ENCODE measurements at places on chromosomes 1 and 21.

DNA sequence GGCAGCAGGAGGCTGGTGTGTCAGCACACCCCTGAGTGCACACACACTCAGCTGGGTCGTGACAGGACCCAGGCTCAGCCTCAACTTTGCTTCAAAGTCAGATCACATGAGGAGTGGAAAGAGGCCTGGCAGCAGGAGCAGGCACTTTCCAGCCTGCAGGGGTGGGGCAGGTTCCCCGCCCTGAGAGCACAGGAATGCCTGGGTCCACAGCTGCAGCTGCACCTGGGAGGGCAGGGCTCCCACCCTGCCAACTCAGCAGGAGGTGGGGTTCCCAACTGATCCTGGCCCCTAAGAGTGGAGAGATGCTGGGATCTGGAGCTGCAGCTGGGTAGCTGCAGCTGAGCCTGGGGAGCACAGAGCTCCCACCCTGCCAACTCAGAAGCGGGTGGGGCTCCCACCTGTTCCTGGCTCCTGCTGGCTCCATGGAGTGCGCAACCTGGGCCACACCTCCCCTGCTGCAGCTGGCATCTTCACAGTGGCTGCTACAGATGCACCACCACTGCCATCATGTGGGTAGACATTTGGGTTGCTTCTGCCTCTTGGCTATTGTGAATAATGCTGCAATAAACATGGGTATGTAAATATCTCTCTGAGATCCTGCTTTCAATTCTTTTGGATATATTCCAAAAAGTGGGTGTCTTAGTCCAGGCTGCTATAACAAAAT, 415.4 kb downstream of the TTLL7 start:
- no peak for DNase-seq

GRCh38 chr1:45895406-45895805, 92.0 kb downstream of the MAST2 start:
- DNase-seq, result no peak

DNA sequence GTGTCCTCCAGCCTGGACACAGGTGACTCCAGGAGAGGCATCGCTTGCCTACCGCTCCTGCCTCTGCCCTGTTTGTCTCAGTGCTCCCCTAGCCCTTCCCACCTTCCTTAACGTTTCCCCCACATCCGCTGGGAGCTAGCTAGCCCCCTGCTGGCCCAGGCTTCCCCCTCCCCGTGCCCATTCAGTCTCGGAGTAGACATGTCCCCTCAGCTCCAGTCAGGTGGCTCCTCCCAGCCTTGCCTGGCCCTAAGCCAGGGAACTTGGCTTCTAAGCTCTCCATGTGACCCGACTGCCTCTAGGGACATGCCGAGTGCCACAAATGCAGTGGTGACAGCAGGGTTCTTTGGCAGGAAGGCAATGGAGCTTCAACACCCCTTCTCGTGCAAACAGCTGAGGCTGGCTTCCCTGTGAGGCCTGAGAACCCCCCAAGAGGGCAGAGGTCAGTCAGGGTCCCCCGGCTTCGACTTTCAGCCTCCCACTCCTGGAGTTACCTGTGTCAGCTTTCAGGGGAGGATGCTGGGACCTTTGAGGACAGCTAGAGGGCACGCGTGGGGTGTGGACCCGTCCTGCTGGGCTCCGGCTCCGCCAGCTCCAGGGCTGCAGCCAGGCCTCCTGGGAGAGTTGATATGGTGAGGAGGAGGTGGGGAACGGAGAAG, 16.2 kb downstream of the DRAXIN start:
- no peak for DNase-seq

DNA sequence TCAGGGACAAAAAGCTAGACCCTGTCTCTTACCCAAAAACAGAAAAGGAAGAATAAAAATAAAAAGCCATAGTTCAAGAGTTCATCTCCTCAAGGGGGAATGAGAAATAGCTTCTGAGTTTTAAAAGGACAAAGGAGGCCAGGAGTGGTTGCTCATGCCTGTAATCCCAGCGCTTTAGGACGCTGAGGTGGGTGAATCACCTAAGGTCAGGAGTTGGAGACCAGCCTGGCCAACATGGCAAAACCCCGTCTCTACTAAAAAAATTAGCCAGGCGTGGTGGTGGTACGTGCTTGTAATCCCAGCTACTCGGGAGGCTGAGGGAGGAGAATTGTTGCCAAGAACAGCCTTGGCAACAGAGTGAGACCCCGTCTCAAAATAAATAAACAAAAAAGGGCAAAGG, 38.6 kb upstream of the CPLANE2 start:
- no peak for DNase-seq

DNA sequence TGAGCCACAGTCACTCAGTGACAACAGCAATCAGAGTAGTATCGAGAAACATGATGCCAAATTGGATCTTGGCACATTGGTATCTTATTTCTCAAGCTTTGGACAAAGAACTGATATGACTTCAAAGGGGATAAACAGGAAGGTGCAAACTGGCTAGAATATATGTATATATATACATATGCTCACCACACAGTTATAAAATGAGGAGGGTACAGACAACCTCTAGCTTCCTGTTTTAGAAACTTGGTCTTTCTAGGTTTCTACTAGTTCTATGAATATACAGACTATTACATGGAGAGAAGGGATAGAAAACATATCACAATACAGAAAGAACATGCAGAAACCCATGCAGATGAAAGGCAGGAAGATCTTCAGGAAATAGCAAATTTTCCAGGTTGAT, 292.1 kb upstream of the SNX7 start:
- DNase-seq, result no peak

DNA sequence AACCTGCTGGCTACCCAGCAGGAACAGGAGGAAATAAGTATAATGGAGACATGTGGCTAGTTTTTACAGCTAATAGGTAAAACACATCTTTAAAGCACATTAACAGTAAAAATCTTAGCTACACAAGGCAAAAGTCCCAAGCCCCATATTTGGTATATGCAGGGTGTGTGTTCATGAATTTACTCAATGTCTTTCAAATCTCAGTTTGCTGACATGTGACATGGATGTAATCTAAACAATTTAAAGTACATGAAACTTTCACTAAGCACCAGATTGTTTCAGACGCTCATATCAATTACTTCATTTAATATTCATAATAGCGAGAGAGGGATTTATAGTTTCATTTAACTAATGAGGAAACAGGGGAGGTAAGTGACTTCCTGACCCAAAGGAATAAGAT, 3.9 kb downstream of the TACSTD2 start:
- no peak for DNase-seq

DNA sequence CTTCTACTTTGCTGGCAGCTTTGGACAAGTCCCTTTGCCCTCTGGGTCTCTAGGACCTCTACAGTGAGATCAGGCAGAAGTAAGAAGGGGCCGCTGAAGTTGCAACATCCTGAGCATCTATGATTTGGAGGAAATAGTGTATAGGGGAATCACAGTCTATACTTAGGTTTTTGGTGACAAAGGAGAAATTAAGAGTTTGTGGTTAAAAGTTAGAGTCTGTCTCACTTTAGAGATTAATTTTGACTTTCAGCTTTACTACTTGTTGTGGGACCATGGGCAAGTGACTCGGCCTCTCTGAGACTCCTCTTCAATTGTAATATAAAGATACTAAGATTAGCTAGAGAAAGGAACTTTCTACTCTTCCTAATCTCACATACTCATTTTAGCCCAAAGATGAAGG, 33.1 kb upstream of the LMX1A start:
- DNase-seq, result no peak

DNA sequence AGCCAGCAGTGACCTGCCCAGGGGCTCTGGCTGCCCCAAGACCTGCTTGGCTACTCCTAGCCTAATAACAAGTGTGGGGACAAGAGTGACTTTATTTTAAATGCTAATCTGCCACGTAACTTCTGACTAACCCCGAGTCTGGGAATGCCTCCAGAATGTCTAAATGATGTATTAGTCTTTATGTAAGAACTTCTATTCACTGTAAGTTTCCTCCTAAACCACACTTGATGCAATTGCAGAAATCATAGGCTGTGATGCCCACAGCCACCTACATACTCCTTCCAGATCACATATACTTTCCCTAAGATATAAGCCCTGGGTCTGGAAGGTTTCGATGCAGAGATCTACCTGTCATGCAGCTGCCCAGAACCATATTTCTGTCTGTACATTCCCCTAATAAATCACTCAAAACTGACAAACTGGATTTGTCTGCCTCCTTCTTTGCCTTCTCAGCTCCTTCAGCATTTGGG, 5.9 kb upstream of the VPS45 start:
- DNase-seq, result peak; percentile 68

GRCh38 chr1:50836117-50836516, 124.0 kb downstream of the FAF1 start:
- no peak for DNase-seq

DNA sequence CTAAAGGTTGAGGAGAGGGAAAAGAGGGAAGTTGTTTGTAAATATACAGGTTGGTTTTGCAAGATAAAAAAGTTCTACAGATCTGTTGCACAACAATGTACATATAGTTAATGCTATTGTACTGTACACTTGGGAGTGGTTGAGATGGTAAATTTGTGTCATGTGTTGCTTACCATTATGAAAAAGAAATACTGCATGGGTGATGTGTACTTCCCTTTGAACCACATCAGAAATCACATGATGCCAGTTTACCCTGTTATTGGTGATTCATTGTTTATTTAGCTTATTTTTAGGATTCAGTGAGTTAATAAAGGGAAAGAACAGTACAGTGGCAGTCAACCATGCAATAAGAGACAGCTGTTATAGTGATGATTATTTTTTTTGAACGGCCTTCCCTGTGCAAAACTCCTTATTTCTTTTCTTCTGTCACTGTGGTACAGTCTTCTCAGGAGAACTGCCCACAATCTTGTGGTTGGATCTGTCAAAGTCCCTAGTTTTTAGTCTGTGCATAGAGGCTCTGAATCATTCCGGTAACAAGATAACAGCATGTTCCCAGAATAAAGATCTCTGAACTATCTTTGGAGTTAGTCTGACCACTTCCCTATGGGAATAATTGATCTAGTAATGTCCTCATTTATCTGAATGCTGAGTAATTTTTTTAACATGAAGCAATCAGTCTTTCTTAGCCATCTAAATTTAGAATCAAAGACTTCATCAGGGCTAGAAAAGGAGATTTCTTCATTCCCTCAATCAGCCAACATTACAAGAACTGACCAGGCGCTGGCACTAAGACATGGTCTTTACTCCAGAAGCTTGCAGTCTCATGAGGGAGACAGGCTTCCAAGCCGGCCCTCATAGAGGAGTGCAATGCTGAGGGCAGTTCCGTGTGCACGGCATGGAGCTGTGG, 84.2 kb downstream of the SH3GLB1 start:
- DNase-seq, result peak; percentile 73

- no peak for DNase-seq
Observed at GRCh38 chr1:171431994-171432393, 53.3 kb upstream of the PRRC2C start.

- no peak for DNase-seq
Observed at GRCh38 chr1:230307213-230307612, 118.9 kb downstream of the PGBD5 start.

DNA sequence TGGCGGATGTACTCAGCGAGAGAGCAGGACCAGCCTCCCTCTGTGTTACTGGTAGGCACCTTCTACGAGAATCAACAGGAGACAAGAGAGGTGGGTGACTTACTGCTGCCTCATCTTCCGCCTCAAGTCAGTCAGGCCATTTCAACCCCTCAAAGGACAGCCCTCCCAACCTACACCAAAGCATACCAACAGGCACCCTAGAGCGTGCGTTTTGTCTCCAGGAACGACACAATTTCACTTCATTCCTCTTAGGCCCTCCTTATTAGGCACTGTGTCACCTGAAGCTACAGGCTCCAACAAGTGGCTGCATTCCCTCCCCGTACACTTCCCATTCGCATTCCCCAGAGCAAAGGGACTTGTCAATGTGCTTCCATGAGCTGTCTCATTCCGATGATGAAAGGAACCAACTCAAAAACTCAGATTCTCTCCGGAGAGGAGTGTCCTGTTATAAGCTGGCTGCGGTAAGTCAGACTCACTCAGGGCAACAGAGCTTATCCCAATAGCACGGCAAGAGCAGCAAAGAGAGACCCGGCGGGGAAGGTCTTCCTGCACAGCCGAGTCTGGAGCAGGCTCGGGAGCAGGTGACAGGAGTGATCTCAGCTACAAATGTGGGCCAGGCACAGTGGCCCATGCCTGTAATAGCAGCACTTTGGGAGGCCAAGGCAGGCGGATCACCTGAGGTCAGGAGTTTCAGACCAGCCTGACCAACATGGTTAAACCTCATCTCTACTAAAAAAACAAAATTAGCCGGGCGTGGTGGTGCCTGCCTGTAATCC, 120.6 kb upstream of the IFFO2 start:
- no peak for DNase-seq

DNA sequence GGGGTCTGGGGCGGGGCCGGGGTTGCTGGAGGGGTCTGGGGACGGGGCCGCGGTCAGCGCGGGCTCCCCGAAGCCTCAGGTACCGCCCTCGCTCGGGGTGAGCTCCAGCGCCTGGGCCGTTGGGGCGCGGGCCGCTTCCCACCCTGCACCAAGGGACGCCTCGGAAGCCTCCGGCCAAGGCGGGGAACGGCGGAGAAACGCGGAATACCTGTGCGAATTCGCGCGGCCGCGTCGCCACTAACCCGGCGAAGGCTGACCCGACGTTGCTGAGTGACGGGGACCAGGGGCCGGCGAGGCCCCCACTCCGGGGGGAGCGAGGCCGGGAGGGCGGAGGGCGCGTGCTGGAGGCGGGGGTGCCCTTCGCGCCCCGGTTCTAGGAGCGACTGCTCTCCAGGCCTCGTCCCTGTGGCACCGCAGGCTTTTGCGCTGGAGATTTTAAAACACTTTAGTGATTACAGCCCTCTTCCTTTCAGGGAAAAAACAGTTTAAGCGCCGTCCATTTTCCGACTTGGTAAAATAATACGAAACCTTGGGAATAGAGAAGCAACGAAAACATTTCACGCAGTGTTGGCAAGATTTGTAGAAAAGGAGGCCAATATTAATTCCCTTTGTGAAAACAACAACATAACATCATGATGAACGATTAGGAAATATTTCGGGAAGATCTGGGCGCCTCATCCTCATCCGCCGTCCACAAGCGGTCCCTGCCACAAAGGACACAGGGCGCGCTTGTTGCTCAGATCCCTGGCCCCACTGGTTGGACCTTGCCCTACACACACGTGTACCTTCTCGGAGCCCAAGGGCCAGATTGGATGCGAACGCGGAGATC, 971 bp upstream of the GNG4 start:
- DNase-seq, result no peak

GRCh38 chr1:241998412-241998921, 431 bp downstream of the MAP1LC3C start:
- no peak for DNase-seq

- DNase-seq, result no peak
Observed at GRCh38 chr1:156712626-156713025, 7.2 kb upstream of the CRABP2 start.

DNA sequence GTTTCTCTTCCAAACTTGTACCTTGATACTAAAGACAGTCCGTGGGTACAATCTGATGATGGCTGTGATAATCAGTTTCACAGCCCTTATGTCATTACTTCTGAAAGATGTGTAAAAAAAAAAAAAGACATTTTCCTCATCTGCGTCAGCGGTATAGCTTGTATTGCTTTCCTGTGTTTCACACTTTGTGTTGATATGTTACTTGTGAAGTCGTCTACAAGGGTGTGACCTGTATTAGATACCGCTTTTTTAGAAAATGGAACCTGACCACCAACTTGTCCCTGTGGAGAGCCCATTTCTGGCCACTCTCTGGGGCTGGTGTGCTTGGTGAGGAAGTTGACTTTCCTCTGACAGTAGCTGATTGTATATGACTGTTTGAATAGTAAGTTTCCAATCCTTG, 50.5 kb downstream of the PEX14 start:
- no peak for DNase-seq

GRCh38 chr1:38498686-38499085, 360.9 kb downstream of the RRAGC start:
- DNase-seq, result no peak

GRCh38 chr21:34812504-34813265, 143.9 kb downstream of the CLIC6 start:
- peak; percentile 92 for DNase-seq

GRCh38 chr1:58390091-58390490, 156.4 kb downstream of the OMA1 start:
- DNase-seq, result no peak

Data from HS-5 (cell line).